ENCODE measurements at places on chromosomes 7 and 10. TPM values are rescaled to one million over a fixed set of nuclear protein-coding genes. Genes with fewer than 3 reads are reported as not detected.

GRCh38 chr7:70786076-70786475 lies 345.9 kb upstream of the GALNT17 start:
- DNase-seq, result no peak

Gene GIMAP4
- 6.7 TPM for polyA plus RNA-seq

DNA sequence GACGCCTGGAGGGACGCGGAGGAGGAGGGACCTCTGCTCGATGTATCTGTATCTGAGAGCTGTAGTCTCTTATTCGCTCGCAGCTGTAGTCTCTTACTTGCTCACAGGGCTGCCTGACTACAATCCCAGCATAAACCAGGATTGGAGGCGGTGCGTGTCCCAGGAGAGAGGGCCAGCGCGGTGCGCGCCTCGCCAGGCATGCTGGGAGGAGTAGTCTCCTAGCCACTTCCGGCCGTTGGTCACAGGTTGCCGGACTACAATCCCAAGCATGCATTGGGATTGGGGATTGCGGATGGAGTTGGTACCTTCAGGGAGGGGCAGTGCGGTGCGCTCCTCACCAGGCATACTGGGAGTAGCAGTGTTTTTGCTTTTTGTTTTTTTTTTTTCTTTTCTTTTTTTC lies 421.7 kb upstream of the NUPR2 start:
- DNase-seq, result peak; percentile 62

DNA sequence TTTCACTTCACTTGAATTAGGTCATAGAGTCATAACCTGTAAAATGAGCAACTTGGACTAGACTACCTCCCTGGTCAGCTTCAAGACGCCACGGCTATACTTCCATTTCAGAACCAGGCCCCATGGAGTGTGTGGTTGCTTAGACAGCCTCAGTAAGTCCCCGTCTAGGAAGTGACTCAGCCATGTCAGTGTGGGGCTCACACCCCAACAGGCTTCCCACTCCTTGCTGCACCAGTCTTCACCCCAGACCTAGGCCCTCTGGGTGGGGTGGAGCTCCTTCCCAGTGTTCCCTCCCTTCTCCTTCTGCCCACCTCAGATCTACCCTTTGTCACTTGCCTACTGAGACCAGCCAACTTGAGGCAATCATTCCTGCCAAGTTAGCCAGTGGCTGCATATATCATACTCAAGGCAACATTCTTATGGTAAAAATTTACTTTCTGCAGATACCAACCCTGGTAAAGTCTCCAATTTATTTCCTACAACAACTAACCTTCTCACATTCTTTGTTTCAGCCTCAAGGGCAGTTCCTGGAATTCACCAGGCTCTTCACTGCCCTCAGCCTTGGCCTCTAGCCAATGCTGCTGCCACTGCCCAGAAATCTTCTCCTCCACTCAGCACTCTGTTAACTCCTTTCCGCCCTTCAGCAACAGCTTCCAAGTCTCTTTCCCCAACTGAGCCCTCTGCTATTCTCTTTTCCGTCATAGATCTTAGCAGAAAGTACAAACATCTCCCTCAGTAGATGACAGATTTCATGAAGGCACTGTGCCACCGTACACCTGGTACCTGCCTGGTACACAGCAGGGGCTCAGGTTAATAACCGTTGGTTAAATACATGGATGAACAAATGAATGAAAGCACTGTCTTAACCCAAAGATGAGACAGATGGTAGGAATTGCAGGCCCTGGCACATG lies 31.3 kb upstream of the ZNRF2 start:
- DNase-seq, result peak; percentile 70

DNA sequence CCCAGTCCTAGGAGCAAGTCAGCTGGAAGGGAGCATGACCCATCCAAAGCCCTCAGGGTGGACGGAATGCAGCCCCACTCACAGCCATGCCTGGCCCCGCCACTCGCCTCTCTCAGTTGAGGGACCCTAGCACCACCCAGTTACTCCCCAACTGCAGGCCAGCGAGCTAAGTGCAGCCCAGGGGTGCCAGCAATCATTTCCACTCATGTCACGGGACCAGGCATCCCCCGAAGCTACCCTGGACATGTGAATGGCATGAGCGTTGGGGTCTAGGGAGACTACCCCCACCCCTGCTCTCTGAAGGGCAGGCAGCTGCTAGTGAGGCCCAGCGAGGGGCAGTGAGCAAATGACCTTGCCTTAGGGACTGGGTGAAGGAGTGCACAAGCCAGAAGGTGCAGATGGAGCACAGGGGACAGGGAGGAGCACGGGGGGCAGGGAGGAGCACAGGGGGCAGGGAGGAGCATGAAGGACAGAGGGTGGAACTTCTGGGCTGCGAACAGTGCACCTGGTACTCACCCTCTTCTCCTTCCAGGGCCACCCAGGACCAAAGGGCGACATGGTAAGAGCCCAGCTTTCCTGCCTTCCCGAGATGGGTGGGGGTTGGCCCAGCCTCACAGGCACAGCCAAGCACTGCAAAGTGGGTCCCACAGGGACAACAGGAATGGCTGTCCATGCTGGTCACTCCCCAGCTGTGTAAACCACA lies 87.3 kb downstream of the COL13A1 start:
- no peak for DNase-seq

- DNase-seq, result no peak
Measured at GRCh38 chr10:124802313-124802675, 675 bp downstream of the ABRAXAS2 start.

Gene CLCN1
- polyA plus RNA-seq, result not detected

DNA sequence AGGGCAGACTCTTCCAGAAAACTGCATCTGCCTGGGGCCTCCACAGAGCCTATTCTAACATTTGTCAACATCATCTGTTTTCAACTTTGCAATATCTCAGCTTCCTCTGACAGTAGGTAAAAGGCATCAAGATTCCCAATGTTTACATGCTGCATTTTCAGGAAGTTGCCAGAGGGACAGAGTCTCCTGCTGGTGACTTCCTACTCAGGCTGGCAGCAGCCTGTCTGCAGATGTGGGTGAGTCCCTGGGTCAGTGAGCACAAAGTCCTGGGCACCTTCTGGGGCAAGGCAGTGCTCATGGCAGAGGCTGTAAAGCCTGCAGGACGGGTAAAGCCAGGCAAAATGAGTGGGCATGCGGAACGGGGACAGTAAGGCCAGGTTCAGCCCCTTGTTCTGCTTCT lies 69.4 kb downstream of the EBF3 start:
- DNase-seq, result no peak

DNA sequence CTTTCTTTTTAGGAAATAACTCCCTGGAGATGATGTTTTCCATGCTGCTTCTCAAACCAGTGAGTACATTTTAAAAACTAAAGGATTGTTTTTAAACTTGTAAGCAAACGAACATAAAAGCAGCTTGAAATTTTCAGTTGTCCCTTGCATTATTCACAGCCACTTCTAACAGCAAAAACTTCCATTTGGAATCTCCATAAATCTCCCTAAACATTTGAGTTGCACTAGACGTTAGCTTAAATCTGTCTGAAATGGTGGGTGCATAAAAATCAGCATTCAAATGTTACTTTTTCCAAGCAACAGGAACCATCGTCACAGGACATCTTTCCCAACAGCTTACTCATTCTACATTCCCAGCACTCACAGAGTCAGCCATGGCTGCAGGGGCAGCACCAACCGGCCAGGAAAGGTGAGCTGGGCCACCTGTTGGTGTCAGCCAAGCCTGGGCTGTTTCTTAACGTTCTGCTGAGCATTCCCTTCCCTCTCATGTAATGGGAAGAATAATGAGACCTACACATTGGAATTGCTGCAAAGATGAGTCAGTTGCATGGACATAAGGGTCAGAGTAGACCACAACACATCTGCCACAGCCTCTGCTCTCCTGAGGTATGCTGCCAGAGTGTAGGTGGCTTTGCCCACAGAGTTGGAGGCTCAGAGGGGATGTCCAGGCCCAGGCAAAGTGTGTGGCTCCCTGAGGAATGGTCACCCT lies 163.2 kb downstream of the TNS3 start:
- no peak for DNase-seq

Gene SFRP5
- 148 TPM for polyA plus RNA-seq

GRCh38 chr7:75737856-75738603 lies 711 bp downstream of the HIP1 start:
- DNase-seq, result no peak

GRCh38 chr10:2759233-2759632 lies 308.1 kb upstream of the PFKP start:
- no peak for DNase-seq

GRCh38 chr7:154425271-154425670 lies 373.1 kb downstream of the DPP6 start:
- no peak for DNase-seq

- no peak for DNase-seq
Measured at GRCh38 chr10:123891144-123892071, at the start of gene CPXM2. CPXM2 (minus strand) TSS chr10:123891807; CDS start chr10:123891659, 148 bp downstream.

DNA sequence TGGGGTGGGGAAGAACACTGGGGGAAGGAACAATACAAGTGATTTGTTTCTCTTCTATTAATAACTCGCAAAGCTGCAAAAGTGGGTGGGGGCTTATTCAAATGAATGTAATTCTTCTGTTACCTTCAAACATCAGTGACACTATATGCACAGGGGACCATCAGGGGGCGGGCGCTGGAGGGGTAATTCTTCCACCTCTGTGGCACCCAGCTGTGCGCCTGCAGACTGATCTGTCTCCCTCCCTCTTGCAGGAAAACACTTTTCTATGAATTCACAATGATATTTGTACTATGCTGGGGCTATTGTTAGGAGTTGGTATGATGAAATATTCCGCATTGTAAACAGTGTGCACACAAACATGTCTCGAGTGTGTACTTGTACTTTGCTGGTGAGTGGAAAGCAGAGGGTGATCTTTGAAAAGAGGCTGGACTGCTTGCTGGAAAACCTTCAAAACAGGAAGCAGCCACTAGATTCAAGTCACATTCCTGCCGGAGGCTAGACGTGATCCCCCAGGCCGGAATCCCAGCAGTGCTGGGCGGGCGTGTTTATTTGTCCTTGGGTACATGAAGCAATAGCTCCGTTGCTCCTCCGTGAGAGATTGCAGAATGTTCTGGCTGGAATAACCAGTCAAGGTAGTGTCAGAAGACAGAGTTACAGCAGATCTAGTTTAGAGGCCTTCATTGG lies 15.8 kb upstream of the BNIP3 start:
- peak; percentile 84 for DNase-seq

- no peak for DNase-seq
Measured at GRCh38 chr7:98594348-98594747, 22.7 kb upstream of the NPTX2 start.

DNA sequence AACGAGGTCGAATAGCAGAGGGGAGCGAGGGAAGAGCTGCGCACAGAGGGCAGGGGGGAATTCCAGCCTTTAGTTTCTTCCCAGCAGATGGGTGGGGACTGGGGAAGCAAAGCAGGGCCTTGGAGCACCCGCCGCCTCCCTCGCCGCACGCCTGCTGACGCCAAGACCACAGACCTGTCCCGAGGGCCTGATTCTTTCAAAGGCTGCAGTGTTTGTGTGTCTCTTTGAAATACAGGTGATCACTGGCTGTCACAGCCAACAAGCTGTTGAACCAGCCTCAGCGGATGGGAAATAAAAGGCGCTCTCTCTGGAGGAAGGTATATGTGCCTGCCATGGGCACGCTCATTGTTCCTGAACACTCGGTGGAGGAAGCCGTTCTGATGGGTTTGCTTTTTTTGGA lies 119.3 kb downstream of the FAM53B start:
- no peak for DNase-seq

Gene ANKRD61
- not detected for polyA plus RNA-seq

Gene GOLGA7B
- polyA plus RNA-seq, result 18.7 TPM

- no peak for DNase-seq
Measured at GRCh38 chr10:124683814-124684213, 60.4 kb downstream of the FAM53B start.

Gene PANK1
- polyA plus RNA-seq, result 0.46 TPM

DNA sequence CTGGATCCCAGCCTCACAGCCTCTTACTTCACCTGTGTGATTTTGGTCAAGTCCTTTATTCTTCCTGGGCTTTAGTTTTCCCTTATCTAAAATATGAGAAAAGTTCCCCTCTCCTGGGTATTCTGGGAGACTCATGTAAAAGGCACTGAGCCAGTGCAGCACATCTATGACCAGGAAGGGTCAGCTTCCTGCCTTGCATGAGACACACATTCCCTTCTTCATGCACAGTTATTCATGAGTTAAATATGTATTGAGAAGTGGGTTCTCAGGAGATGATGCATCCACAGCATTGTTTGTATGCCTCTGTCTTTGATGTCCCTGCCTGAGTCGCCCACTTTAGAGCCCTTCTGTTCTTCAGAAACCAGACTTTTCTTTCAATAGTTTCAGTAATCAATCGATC lies 33.3 kb downstream of the EGFR start:
- DNase-seq, result no peak

DNA sequence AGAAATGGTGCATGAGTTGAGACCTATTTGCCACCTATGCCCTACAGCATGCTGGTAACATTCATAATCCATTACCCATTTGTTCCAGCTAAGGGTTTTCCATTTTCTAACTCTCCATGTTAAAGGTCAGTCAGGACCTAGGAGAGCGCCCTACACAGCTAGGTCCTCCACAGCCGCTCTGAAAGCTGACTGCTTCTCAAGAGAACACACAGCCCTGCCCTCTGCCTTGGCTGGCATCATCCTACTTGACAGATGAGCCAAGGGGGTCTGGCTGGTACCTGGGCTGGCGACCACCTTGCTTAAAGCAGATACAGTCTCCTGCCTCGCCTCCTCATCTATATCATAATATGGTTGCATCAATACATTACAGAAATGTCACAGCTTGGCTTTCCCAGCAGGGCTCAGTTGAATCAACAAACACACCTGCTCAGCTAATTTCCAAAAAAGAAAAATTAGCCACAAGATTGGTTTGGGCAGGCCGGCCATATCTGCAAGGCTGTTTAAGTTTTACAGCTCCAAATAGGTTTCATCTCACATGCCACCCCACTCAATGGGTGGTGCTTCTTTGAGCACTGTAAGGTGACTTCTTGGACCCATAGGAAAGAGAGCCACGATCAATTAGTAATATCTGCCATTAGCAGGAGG lies 17.3 kb downstream of the TLL2 start:
- no peak for DNase-seq

- no peak for DNase-seq
Measured at GRCh38 chr7:98990356-98990755, 112.0 kb downstream of the TRRAP start.

- no peak for DNase-seq
Measured at GRCh38 chr10:30577048-30577447, 52.5 kb downstream of the LYZL2 start.

- no peak for DNase-seq
Measured at GRCh38 chr10:44513591-44513990, 128.7 kb upstream of the CXCL12 start.

GRCh38 chr10:9294132-9294663 lies 1239.7 kb downstream of the GATA3 start:
- no peak for DNase-seq

GRCh38 chr7:1947586-1948217 lies 277.6 kb downstream of the ELFN1 start:
- DNase-seq, result no peak

All from pancreas (tissue), 10 donors.